HFFc6 (cell line): ENCODE measurements at places on chromosomes 4 and X. TPM values are rescaled to one million over a fixed set of nuclear protein-coding genes. Genes with fewer than 3 reads are reported as not detected.

DNA sequence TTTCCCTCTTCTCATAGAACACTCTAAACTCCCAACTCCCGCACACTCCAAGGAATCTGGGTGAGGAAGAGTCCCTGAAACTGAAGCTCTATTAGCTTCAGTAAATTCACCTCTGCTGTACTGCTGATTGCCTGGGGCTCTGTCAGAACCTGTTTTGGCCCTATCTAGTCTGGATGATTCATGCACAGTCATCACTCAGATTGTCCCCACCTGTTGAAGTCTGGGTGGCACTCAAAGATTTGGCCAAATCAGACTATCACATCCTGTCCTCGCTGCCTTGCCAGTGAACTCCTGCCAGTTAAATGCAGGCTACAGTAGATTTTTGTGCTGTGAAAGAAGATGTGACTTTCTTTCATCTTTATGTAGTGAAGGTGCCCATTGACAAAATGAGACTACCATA lies 63.5 kb upstream of the EMCN start:
- DNase-seq: no peak

DNA sequence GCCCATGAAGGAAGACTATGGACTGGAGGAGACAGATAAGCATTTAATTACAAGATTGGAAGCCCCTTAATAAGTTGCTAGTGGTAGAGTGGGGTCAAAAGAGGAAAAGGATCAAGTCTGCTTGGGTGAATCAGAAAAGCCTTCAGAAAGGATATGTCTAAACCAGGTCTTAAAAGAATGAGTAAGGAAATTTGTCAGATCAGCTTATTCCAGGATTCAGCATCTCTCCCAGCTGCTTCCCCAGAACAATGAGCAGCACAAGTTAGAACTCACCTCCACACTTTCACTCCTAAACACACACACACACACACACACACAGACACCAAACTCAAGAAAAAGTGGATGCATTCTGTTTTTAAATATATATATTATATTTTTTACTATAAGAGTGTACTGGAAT lies 166.5 kb downstream of the CPEB2 start:
- no peak for DNase-seq

Gene G6PD
- 121 to 198 TPM (median 130 TPM) in 3 replicates for total RNA-seq

Gene ERVMER34-1
- not detected in 3 replicates for total RNA-seq

Gene PCDH10
- 25.8 to 136 TPM (median 105 TPM) in 3 replicates for total RNA-seq
